Stimulated activated CD4-positive, alpha-beta T cell treated with anti-CD3 and anti-CD28 coated beads, Interleukin-4, amount 100 ng/mL, for 24 hours (primary cell): ENCODE measurements at places on chromosomes 3 and 15.

DNA sequence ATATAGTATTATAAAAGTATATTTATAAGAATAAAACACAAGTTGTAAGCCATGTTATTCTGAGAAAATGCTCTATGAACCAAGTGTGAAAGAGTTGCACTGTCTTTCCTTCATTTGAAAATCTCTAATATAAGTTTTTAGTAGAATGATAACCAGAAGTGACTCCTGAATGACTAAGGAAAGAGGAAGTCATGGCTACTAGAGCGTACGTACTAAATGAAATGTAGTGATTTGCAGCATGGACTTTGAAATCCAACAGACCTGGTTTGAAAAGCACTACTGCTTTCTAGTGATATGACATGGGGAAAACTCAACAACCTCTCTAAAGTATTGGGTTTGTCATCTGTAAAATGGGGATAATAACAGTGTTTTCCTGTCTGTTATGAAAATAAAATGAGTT is 10.3 kb upstream of the DNAJC13 start:
- no peak for DNase-seq

DNA sequence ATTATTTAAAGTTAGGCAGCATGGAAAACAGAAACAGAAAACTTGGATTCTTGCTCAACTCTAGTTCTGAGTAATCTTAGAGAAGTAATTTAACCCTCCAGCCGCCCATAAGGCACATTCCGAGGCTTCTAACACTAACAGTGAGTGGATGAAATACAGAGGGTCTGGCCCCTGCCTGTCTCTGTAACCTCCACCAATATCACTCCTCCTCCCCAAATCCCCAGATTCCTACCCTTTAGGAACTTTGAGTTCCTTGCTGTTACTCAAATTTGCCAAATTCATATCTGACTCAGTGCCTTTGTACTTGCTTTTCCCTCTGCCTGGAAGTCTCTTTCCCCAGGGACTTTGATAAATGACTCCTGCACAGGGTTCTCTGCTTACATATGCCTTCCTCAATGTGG is 112.5 kb upstream of the TGFBR2 start:
- no peak for DNase-seq

GRCh38 chr3:140031170-140031569 is 96.2 kb downstream of the CLSTN2 start:
- DNase-seq = no peak

DNA sequence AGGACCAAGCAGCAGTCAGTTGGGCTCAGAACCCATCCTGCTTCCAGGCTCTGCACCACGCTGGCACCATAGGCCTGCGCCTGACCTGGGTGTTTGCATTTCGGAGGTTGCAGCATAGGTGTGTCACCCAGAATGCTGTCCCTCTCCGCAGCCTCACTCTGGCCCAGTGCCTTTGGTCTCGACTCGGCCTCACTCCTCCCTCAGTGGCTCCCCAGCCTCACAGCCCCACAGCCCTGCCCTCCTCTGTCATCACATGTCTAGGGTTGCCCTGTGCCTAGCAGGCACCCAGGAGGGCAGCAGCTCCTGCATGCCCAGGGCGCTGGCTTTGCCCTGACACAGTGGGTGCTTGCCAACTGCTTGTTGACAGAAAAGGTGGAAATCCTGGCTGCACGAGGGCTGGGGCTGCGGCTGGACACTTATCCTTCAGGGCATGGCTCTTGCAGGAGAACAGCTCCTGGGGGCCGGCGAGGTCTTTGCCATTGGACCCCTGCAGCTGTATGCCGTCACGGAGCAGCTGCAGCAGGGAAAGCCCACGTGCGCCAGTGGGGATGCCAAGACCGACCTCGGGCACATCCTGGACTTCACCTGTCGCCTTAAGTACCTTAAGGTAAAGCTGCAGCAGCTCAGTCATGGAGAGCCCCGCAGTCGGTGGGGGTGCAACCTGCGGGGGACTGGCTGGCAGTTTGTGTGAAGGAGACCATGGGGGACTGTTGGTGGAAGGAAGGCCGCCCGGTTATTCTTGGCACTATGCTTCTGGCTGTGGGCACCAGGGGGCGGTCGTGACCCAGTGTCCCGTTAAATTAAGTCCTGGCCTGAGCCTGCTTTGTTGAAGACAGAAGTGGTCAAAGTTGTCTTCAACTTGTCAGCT is 16.2 kb downstream of the NISCH start:
- DNase-seq = peak; percentile 22

- peak; percentile 60 for DNase-seq
Measured at GRCh38 chr3:60010781-60011180, 961.0 kb upstream of the CFAP20DC start.

- peak; percentile 57 for DNase-seq
Measured at GRCh38 chr15:67024314-67024997, 40.9 kb upstream of the SMAD3 start.
